ENCODE measurements at places on chromosomes 5 and 9. TPM values are rescaled to one million over a fixed set of nuclear protein-coding genes. Genes with fewer than 3 reads are reported as not detected.

GRCh38 chr5:76670508-76670907 is 45.4 kb upstream of the F2R start:
- peaks cover 5% of the 10 kb centered on the region for H3K36me3 ChIP-seq
- H3K4me3 ChIP-seq = no peak overlapping the region
- no peaks in the 10 kb centered on the region for H3K4me1 ChIP-seq
- H3K27me3 ChIP-seq = no peaks in the 10 kb centered on the region

- no peaks in the 10 kb centered on the region for H3K4me1 ChIP-seq
- H3K27me3 ChIP-seq = peaks cover 91% of the 10 kb centered on the region
- H3K4me3 ChIP-seq = peak overlapping the region; percentile 57
- H3K27ac ChIP-seq = no peak overlapping the region
These were observed 4.4 kb upstream of the FOXE1 start for GRCh38 chr9:97848480-97849237.

DNA sequence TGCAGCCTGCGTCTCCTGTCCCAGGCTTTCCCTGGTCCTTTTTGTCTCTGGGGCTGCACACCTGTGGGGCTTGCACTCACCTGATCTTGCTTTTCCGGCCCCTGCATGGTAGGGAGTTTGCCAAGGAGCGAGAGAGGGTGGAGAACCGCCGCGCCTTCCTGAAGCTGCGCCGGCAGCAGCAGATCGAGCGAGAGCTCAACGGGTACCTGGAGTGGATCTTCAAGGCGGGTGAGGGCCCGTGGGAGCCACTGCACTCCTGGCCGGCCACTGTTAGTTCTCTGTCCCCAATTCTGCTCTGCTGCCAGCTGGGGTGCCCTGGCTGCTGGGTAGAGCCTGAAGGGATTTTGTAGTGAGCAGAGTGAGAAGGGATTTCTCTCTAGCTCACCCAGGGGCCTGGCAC is 78.0 kb downstream of the CACNA1B start:
- H3K4me1 ChIP-seq = no peaks in the 10 kb centered on the region
- H3K27ac ChIP-seq = no peak overlapping the region
- H3K36me3 ChIP-seq = no peaks in the 10 kb centered on the region
- DNase-seq = no peak
- no peak overlapping the region for H3K4me3 ChIP-seq

- H3K27me3 ChIP-seq = peaks cover 23% of the 10 kb centered on the region
- peaks cover 5% of the 10 kb centered on the region for H3K4me1 ChIP-seq
- no peak overlapping the region for H3K4me3 ChIP-seq
- no peaks in the 10 kb centered on the region for H3K36me3 ChIP-seq
These were observed 79.4 kb downstream of the ESM1 start for GRCh38 chr5:54905942-54906537.

GRCh38 chr9:103714992-103715391 is 379.1 kb upstream of the SMC2 start:
- no peak overlapping the region for H3K27ac ChIP-seq
- H3K4me1 ChIP-seq = no peaks in the 10 kb centered on the region
- no peak for DNase-seq
- no peak overlapping the region for H3K4me3 ChIP-seq

GRXCR2 gene
- total RNA-seq = not detected

Measured in type B pancreatic cell (in vitro differentiated cells).